ENCODE measurements at places on chromosomes 5 and 9.

- no peak for DNase-seq
Measured at GRCh38 chr5:5403741-5404140, 18.7 kb upstream of the ICE1 start.

DNA sequence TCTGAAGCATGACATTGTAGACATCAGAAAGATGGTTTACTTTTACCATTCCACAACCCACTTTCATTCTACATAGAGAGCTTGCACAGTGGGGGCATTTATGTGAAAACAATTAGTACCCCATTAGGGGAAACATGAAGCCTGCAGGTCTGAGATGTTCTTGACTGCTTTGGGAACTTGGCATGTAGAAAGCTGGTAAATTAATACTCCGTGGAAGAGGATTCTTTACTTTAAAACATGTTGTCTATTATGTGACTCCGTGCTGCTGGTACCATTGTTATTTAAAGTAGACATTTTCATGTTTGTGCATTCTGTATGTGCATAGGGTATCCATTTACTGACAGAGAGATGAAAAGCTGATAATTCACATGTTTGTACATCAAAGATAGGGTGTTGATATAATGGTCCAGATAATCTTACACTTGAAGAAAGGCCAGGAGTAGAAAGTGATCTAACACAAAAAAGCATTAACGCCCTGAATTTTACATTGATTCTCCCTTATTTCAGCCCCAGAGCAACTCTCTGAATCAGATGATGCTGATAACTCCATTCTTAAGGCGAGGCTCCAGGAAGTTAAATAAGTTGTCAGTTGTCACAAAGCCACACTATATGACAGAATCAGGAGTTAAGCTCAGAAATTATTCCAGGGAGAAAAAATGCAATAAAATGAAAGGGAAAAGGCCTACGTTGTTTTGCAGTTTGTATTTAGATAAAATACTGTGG, 50.1 kb upstream of the CD180 start:
- DNase-seq = no peak

- DNase-seq = no peak
Measured at GRCh38 chr5:31364881-31365636, 166.8 kb downstream of the DROSHA start.

- no peak for DNase-seq
Measured at GRCh38 chr5:68547056-68547455, 331.5 kb downstream of the PIK3R1 start.

- no peak for DNase-seq
Measured at GRCh38 chr5:39437467-39437866, 12.7 kb upstream of the DAB2 start.

DNA sequence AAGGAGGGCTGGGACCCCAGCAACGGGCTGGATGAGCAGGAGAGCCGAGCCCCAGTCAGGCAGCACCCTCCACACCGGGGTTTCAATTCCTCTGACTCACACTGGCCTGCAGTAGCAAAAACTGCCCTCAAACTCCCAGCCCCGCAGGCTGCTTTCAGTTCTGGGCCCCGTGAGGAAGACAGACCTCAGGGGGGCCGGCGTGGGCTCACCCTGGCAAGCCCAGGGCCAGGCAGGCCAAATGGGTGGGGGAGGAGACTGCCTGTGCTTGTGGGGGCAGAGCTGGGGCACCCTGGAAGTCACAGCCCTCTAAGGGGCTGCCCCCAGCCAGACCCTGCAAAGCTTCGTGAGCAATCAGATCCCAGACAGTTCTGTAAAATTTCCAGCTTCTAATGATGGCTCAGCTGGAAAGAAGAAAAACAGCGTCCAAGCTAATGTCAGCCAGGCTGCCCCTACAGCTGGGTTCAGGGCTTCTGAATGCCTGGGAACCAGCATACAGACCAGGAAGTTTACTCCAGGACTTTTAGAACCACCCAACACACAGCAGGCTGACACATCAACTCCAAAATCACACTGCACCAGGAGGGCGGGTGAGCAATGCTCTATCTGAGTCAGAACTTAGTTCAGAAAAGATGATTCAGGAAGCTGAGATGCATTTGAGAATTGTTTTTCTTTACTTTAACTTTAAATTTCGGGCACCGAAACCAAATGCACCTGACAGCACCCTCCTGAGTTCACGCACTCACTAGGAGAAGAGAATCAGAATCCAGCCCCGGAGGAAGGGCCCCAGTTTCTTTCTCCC, 34.7 kb downstream of the LPCAT1 start:
- DNase-seq = peak; percentile 46

- DNase-seq = no peak
Measured at GRCh38 chr5:147509041-147509709, 693 bp downstream of the DPYSL3 start.
